SHP77 (cell line): ENCODE measurements at places on chromosomes 12 and 14.
A peak's percentile ranks its signal among the peaks of the same experiment; 100 is the strongest.

- no peak for DNase-seq
Measured at GRCh38 chr14:75119056-75119455, 7.8 kb downstream of the NEK9 start.

DNA sequence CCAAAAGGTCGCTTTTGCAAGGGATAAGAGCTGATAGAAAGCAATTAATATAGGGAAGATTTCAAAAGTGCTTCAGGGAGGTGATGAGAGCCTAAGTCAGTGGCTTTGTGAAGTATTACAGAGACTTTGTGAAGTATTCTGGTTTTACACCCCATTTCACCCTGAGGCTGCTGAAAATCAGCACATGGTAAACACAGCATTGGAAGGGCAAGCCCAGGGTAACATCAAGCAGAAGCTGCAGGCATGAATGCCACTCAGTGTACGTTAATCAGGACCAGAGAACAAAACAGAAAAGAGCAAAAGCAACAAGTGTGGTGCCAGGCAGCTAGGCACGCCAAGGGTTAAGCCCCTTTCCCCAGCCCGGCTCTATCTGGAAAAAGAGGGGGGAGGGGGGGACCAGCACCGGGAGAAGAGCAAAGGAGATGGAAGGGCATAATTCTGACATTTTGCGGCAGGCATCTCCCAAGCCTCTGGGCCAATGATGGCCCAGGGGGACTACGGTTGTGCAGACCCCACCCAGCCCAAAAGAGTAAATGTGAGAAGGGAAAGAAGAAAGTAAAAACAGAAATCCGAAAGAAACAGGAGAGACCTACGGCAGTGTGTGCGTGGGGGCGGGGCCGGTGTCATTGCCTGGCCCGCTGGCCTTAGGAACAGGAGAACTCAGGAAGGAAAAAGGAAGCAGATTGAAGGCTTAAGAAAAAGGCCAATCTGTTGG is 58.9 kb downstream of the DHRS2 start:
- DNase-seq: no peak

DNA sequence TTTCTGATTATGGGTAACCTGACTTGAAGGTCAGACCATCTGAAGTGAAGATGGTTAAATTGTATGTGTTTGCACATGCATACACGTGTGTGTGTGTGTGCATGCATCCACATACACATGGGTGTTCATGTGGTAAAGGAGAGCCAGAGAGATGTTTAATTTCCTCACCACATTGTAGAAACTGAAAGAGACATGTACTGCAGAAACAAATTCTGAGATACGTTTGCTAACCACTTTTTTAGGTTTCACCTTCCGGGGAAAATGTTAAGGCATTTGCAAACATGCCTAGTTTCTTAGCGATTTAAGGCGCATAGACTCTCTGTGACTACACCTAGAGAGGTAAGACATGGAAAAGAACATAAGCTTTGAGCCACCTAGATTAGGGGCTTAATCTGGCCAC is 362.9 kb downstream of the RAD51B start:
- DNase-seq: no peak

GRCh38 chr12:109598428-109598854 is 24.8 kb downstream of the MVK start:
- DNase-seq: no peak

GRCh38 chr14:50928002-50928635 is 16.2 kb downstream of the PYGL start:
- no peak for DNase-seq

DNA sequence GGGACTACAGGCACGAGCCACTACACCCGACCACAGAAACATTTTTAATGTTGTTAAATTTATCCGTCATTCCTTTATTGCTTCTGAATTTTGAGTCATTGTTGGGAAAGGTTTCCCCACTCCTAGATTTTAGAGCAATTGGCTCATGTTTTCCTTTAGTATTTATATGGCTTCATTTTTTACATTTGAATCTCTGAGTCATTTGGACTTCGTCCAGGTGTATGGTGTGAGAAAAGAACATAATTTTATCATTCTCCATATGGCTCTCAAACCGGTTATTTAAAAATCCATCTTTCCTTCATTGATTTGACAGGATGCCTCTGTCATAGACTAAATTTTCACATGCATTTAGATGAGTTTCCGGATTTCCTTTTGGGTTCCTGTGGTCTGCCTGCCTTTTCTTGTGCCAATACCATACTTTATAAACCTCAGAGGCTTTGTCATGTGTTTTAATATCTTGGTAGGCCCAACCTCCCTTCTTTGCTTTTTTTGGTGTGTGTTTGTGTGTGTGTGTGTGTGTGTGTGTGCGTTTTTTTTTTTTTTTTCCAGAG is 30.9 kb downstream of the LRTM2 start:
- DNase-seq: no peak

DNA sequence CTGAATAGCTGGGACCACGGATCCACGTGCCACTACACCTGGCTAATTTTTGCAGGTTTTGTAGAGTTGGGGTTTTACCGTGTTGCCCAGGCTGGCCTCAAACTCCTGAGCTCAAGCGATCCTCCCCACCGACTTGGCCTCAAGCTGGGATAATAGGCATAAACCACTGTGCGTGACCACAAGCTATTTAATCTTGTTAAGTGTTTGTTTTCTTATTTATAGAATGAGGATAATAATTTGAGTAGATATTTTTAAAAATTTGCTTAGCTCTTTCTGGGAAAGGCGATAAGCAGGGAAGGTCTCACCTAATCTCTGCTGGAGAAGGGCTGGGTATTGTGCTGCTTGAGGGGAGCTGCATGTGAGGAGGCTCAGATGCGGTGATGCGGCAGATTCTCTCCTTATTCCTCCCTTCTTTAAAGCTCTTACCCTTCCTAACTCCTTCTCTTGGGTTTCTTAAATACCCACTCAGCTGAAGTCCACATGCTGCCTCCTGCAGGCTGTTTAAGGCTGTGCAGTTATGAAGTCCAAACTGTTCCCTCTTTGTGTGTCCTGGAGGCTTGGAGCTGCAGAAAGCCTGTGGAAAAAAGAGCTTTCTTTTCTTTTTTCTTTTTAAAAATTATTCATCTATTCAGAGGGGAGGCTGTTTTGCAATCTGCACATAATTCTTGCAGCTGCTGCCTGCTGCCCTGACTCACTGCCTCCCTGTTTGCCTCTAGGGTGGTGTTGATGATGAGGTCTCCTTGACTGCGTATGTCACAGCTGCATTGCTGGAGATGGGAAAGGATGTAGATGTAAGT is 37.9 kb downstream of the A2ML1 start:
- DNase-seq: no peak

DNA sequence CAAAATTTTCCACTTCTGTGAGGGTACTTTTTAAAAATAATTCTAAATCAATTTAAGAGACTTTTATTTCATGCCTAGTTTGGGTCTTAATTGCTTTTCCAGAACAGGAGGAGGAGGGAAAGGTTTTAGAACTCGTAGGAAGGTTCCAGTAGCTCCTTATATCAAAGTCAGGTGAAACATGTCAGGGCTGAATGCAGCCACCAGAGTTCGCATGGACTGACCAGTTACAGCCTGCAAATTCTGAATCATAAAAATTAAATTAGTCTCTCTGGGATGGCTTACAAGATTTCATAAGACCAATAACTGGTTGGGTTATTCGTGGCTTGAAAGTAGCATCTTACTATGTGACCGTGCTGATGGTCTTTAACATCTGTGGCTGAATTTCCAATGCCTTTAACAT is 397 bp downstream of the BDKRB1 start:
- no peak for DNase-seq

DNA sequence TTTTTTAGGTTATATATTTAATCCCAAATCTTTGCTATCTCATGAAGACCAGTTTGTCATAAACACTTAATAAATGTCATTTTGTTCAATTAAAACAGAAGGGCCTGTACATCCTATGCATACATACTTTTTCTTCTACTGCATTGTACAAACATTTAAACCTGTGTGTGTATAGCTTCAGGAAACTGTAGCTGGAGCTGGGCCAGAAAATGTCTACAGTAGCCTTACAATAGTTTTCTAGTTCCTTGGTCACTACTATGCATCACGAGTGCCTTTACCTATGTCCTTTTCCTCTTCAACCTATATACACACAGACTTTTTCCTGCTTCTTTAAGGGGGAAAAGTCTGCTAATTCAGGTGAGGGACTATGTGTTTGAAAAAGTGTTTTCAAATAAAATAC is 302.8 kb downstream of the PAWR start:
- no peak for DNase-seq

DNA sequence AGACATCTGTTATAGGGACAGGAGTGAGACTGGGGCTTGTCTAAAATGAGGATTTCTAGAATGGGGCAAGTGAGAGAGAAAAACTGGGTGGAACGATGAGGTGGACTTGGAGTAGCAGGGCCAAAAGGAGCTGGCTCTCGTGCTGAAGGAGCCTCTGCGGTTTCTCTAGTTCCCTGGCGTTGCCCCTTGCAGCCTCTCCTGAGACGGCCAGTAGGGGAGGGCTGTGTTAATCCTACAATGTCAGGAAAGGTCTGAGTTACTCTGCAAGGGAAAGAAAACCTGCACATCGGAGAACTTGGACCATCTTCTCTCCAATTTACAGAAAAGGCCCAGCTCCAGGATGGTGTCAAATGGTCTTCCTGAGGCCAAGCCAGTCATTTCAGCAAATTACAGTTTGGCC is 963.8 kb upstream of the FLRT2 start:
- no peak for DNase-seq

DNA sequence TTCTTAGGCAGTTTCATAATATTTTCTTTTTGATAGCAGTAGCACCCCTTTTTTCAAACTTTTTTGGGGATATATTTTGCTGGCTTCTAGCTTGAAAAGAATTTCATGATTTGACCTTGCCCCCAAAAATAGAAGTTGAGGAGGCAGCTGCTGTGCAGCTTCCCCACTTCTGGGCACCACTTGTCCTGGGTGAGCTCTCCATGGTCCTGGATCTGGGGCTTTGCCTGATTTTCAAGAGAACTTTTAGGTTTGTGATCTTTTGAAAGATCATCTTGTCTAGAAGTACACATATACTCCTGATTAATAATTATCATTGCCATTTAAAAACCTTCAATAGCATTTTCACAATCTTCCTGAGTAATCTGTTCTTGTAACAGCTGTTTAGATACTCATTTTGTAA is 271.6 kb downstream of the NPAS3 start:
- DNase-seq: no peak

GRCh38 chr12:131497966-131498365 is 212.9 kb upstream of the SFSWAP start:
- DNase-seq: no peak

GRCh38 chr12:111457071-111457470 is 51.3 kb downstream of the SH2B3 start:
- DNase-seq: no peak

DNA sequence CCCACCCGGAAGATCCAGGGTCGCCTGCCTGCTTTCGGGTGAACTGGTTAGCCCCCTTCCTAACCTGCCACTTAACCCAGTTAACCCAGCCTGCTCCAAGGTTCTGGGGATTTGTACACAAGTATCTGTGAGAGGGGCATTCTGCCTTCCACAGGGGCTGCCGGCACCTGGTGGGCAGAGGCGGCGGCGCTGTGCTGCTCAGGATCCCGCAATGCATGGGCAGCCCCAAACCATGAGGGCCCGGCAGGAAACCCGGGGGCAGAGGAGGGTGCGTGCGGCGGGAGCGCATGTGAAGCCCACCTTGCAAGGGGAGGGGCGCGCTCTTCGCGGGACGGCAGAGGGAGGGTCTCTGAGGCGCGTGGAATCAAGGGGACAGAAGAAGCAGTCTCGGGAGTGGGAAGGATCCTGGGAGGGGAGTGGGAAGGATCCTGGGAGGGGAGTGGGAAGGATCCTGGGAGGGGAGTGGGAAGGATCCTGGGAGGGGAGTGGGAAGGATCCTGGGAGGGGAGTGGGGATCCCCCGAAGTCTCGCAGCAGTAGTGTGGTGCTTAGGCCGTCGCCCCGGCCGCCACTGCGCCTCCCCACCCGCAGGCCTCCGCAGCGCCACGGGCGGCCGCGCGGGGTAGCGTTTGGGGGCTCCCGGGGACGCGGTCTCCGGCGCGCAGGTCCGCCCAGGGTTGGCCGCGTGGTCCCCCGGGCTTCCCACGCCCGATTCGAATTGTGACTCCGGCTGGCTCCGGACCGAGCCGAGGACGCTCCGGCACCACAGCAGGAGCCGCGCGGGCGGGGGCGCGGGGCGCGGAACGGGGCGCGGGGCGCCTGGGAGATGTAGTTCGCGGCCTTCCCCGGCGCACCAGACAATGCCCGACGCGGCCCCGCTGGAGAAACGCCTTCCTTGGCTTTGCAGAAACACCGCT is 4.9 kb upstream of the MTA1 start:
- DNase-seq: peak; percentile 7

DNA sequence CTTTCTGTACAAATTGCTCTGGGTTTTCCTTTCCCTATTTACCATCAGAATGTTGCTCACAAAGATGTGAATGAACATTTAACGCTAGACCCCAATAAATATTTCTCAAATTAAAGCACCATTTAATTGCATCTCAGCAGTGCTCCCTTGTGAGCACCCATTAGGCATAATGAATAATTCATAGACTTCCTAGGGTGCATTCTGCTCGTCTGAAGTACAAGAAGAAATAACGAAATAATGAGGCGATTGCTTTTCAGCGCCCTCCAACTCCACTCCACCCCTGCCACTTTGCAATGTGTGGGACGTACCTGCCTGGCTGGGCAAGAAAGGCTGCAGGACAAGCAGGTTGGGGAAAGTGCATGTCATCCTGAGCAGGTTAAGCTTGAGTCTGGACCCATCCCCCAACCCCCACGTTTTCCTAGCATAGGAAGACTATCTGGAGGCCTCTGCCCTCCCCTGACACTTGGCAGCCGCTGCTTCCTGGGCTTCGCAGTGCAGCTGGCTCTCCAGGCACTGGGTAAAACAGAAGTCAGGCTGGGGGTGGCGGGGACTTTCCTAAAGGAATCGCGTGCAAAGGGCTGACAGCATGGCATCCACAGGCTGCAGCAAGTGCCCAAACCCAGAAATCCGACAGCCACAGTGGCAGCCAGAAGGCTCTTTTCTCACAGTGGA is 253.7 kb downstream of the DUSP6 start:
- peak; percentile 93 for DNase-seq

DNA sequence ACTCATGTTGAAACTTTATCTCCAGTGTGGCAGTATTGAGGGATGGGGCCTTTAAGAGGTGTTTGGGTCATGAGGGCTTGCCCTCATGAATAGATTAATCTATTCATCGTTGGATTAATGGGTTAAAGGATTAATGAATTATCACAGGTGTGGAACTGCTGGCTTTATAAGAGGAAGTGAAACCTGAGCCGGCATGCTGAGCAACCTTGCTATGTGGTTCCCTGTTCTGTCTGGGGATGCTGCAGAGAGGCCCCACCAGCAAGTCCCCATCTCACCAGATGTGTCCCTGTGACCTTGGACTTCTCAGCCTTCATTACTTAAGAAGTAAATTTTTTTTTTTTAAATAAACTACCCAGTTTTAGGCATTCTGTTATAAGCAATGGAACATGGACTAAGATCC is 109.6 kb downstream of the DYRK2 start:
- no peak for DNase-seq

GRCh38 chr14:32561520-32561919 is 232.4 kb downstream of the AKAP6 start:
- DNase-seq: no peak

GRCh38 chr12:51746416-51746815 is 102.1 kb downstream of the FIGNL2 start:
- no peak for DNase-seq
